GM18507 (cell line): ENCODE measurements at places on chromosomes 6 and 20.
A peak's percentile ranks its signal among the peaks of the same experiment; 100 is the strongest.

GRCh38 chr6:160215232-160215631 is 43.4 kb downstream of the SLC22A2 start:
- no peak for DNase-seq

- no peak for DNase-seq
Observed at GRCh38 chr6:73560182-73560732, 39.4 kb upstream of the EEF1A1 start.

DNA sequence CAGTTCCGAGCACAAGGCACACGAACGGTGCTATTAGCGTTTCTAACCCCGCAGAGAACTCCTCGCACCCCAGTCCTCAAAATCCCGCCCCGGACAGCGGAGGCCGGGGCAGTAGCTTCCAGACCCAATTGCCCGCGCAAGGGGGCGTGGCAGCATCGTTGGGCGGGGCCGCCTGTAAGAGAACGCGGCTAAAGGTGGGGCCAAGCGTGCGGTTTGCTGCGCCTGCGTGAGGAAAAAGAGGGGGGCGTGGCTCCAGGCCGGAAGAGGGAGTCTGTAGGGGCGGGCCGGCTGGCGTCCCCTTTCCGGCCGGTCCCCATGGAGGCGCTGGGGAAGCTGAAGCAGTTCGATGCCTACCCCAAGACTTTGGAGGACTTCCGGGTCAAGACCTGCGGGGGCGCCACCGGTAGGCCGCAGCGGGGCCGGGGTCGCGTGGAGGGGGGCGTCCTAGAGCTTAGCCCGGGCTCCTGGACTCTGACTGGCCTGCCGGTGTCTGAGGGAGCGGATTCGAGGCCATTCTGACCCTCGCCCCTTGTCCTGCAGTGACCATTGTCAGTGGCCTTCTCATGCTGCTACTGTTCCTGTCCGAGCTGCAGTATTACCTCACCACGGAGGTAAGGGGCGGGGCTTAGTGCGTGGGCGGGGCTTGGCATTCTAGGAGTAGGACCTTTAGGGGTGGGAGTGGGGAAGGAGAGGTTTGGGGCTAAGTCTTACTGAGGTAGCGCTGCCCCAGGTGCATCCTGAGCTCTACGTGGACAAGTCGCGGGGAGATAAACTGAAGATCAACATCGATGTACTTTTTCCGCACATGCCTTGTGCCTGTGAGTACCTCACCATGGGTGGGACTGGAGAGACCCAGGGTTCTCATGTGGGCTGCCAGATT is at the start of gene ERGIC3:
Gene ERGIC3, plus strand, starts transcription at position 296 of the 880 bp plus-strand sequence. Its CDS starts 20 bp downstream, at position 316.
- peak; percentile 92 for DNase-seq

- DNase-seq = no peak
Observed at GRCh38 chr20:20856306-20856705, 143.9 kb upstream of the RALGAPA2 start.

DNA sequence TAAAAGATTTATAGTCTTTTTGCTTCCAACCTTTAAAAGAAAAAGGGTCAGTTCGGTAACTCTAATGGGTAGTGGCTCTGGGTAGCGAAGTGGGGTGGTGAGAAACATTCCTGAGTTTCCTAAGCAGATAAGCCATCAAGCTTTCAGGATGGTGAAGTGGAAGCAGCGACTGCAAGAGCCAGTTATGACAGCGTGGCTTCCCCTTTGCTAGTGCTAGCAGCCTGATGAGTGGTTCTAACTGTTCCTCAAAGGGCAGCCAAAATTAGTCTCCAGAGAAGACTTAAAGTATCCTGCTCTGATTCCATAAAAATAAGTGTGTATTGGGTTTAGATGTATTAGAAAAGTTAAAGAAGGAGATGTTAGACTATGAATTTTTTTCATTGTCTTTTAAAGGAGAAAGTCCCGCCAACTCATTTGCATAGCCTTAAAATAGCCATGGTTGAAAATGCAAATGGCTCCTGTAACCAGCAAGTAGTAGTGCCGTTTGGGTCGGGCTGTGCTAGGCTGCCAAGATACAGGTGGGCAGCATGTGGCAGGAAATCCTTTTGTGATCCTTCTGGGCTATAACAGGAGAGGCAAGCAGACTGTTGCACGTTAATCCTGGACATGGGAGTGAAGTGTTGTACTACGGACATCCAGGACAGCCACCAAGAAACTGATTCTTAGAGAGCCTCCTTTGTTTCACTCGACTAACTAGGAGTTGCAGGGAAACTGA is 18.0 kb downstream of the ELOVL2 start:
- DNase-seq = no peak

GRCh38 chr6:146543211-146543939 is at the start of gene RAB32:
RAB32 (plus strand) TSS chr6:146543833; CDS start chr6:146543872, 39 bp downstream.
- DNase-seq = no peak

- DNase-seq = no peak
Observed at GRCh38 chr6:160871320-160871719, 120.2 kb upstream of the MAP3K4 start.

DNA sequence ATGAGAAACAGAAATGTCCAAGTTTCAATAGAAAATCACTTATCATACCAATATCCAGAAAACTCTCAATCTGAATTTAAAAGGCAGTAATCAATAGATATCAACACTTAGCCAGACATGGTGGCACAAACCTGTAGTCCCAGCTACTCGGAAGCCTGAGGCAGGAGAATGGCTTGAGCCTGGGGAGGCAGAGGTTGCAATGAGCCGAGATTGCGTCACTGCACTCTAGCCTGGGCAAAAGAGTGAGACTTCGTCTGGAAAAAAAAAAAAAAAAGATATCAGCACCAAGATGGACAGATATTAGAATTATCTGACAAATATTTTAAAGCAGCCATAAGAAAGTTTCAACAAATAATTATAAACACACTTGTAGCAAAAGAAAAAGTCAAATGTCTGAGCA is 47.0 kb downstream of the TCP11 start:
- no peak for DNase-seq

GRCh38 chr6:152532556-152533422 is 104.4 kb downstream of the SYNE1 start:
- no peak for DNase-seq

DNA sequence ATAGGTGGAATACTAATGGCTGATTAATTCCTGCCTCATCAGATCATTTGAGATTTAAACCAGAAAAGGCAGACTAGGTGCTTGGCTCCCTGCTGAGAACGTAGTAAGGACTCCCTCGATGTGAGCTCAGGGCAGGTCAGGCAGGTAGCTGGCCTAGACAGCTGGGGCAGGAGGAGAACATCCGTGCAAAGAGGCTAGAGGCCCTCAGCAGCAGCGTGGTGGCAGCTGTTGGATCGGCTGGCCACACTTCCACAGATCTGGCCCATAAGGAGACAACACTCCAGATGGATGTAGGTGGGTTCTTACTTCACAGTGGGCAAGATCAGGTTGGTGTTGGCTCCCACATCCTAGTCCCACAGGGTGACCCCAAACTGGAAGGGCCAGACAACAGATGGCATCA is 38.5 kb downstream of the EYA2 start:
- DNase-seq = no peak

GRCh38 chr20:45695496-45695895 is 6.3 kb upstream of the WFDC13 start:
- DNase-seq = no peak

GRCh38 chr6:52497652-52498408 is 77.7 kb downstream of the EFHC1 start:
- peak; percentile 60 for DNase-seq

DNA sequence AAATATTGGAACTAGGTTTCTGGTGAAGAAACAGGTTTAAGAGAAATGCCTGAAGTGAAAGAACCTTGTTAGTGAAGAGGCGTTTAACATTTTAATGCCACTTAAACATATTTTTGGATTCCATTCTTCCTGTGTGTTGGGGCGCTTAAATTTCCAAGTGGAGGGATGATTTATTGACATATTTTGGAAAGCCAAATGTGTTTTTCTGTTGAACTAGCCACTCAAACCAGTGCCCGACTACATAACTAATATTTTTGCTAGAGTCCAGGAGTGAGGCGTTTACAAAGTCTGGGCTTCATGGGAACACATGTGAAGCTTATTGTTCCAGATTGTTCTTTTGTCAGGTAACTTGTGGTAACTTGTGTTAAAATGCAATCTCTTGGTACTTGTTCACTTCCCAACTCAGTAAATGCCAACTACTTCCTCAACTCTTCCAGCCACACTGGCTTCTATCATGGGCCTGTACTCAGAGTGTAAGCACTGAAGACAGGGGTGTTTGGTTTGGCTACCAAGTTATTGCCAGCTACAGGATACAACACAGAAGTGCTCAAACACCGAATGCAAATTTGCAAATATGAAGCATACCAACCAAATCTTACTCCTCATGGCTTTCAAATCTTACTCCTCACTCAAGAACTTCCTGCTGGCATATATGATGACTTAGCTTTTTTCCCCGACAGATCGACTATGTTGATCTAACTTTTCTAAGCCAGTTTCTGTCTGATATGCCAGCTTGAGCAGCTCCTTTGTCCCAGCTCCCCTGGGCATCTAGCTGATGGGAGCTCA is 2.0 kb upstream of the ZNFX1 start:
- no peak for DNase-seq

DNA sequence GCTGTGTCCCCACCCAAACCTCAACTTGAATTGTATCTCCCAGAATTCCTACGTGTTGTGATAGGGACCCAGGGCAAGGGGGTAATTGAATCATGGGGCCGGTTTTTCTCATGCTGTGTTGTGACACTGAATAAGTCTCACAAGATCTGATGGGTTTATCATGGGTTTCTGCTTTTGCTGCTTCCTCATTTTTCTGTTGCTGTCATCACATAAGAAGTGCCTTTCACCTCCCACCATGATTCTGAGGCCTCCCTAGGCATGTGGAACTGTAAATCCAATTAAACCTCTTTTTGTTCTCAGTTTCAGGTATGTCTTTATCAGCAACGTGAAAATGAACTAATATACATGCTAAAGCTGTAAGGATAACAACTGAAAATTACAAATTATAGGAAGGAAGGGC is 88.3 kb downstream of the CDYL start:
- DNase-seq = no peak

GRCh38 chr6:44179648-44180047 is 21.0 kb downstream of the CAPN11 start:
- DNase-seq = no peak

DNA sequence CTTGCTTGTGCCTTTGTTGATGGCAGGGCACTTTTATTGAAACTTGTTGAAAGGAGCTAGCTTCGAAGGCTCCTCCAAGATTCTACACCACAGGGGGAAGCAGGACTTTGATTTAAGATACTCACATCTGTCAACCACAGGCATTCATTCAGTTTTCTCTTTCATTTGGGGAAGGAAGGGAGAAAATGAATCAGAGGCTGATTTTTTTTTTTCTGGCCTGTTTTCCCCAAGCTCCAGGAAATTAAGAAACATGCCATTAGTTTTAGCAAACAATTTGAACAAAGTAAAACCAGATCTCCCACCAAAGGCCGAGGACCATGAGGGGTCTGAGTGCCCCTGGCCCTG is 8.7 kb upstream of the APCDD1L start:
- no peak for DNase-seq

- no peak for DNase-seq
Observed at GRCh38 chr6:6942831-6943230, 164.9 kb upstream of the RREB1 start.

DNA sequence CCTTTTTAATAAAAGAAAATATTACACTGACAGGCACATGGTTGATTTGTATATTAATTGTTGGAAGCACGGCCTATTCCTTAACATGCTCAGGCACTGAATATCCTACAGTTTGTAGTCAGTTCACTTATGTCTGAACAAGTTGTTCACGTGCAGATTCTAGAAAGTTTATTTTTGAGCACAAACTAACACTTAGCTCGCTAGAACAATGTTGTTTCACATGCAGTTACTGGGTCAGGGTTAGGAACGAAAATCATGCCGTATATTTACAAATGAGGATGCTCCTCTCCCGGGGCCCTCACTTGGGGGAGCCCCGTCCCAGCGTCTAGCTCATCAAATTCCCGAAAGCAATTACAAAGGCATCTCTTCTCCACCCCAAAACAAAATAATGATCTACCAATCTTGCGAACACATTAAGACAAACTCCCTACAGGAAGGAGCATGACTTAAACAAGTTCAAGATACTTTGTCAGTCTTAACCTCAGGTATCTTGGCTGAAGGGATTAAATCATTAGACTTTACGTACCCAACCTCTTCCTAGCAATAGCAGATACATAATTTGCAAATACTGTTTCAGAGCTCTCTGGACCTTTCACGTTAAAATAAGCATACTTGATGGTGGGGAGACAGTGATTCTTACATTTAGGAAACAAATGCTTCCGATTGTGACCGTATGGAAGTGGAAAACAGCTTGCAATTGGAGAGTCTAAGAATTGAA is 1.5 kb downstream of the MAP7 start:
- no peak for DNase-seq

GRCh38 chr20:24579475-24579874 is 110.0 kb downstream of the SYNDIG1 start:
- no peak for DNase-seq

DNA sequence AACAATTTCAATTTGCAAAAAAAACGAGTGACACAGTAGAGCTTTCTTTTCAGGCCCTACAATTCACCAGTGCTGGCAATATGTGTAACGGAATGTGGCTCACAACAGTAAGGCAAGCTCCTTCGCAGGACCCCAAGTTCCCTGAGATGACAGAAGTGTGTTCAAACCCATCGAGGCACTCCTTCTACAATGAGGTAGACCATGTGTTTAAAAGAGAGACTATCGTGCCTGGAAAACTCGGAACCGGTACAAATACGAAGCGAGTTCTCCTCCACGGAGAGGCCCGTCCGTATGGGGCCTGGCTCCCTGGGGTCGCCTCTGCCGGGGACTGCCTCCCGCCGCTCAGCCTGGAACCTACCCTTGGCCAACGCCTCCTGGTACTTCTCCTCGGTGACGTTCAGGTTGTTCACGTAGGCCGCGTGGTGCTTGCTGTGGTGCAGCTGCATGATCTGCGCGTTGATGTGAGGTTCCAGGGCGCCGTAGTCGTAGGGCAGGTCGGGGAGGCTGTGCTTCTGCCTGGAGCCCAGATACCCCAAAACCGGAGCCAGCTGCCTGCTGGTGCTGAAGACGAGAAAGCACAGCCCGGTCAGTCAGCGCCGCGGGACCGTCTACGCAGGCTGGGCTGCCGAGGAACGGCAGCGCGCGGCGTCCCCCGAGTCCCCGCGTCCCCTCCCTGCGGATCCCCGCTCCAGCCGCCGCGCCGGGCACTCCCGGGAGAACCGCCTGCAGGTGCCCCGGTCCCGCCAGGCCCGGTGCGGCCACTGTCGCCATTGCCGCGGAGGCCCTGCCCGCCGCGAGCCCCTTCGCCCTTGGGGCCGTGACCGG is 526 bp downstream of the SOD2 start:
- peak; percentile 17 for DNase-seq

DNA sequence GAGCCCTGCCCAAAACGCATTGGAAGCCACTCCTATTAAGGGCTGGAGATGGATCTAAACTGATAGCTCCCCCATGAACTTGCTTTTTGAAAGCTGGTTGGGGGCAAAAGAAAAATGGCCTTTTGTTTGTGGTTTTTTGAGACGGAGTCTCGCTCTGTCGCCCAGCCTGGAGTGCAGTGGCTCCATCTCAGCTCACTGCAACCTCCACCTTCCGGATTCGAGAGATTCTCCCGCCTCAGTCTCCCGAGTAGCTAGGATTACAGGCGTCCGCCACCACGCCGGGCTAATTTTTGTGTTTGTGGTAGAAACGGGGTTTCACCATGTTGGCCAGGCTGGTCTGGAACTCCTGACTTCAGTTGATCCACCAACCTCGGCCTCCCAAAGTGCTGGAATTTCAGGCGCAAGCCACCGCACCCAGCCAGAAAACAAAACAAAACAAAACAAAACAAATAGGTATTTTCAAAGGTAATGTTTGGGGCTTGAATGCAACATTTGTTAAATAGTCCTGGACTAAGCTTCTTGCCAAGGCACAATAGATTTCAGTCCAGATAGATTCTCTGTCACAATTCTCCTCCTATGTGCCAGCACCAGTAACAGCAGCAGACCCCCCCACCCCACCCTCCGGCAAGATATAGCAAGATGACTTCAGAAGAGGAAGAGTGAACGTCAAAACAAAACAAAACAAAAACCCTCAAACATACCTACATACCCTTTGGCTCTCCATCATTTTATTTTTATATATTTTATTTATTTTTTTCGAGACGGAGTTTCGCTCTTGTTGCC is 26.5 kb upstream of the ABT1 start:
- no peak for DNase-seq
